ENCODE measurements at places on chromosomes 16 and 17.
A peak's percentile ranks its signal among the peaks of the same experiment; 100 is the strongest.

DNA sequence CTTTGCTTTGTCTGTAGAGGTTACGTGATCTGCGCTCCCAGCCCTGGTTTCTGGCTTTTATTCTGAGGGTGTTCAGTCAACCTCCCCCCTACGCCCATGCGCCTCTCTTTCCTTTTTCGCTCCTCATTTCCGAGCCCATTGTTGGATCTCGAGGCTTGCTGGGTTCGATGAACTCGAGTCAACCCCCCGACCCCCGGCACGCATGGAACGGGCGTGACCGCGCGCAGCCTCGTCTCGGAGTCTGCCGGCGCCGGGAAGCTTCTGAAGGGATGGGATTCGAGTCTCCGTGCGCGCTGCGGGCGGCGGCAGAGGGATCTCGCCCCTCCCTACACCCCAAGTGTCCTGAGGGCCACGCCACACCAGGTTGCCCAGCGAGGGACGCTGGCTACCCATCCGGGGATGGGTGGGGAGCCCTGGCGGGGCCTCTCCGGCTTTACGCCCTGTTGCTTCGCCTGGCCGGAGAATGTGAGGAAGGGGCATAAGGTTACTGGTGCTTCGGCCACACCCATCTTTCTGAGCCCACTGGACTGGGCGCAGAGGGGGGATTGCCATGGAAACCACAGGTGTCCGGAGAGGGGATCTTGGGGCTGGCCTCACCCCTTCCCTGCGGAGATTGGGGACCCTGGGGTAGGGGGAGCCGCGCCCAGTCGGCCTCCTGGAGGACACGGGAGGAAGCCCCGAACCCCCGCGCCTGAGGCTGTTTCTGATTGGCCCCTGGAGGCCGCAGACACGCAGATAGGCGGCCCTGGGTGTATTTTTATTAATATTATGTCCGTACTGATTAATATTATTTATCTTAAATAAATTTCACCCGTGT is 1.8 kb downstream of the MAPT start:
- DNase-seq, result no peak

GRCh38 chr17:38693700-38694329 is 11.3 kb upstream of the MLLT6 start:
- peak; percentile 48 for DNase-seq

- no peak for DNase-seq
Measured at GRCh38 chr17:8031261-8031661, 7.6 kb upstream of the ALOX15B start.

- no peak for DNase-seq
Measured at GRCh38 chr17:34527908-34528470, 51.4 kb upstream of the TMEM132E start.

GRCh38 chr16:13994239-13995106 is 74.5 kb downstream of the ERCC4 start:
- DNase-seq, result no peak

GRCh38 chr16:4618645-4619418 is 4.1 kb upstream of the UBALD1 start:
- DNase-seq, result no peak

GRCh38 chr17:49465331-49465903 is 29.7 kb upstream of the NGFR start:
- no peak for DNase-seq

DNA sequence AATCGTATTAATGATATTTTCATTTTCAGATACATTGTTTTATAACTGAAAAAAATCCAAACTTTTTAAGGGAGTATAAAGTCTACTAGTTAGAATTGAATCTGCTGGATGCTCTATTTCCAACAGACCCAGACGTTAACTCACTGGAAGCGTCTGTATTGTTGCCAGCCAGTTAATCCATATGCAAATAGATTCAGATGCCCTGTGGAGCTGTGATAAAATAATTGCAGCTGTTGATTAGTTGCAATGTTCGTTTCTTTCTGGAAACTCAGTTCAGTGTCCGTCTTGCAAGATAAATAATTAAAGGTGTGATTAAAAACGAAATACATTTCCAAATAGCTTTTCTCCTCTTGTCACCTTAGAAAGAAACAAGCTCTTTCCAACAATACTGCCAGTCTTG is 5.1 kb upstream of the GNA13 start:
- no peak for DNase-seq

DNA sequence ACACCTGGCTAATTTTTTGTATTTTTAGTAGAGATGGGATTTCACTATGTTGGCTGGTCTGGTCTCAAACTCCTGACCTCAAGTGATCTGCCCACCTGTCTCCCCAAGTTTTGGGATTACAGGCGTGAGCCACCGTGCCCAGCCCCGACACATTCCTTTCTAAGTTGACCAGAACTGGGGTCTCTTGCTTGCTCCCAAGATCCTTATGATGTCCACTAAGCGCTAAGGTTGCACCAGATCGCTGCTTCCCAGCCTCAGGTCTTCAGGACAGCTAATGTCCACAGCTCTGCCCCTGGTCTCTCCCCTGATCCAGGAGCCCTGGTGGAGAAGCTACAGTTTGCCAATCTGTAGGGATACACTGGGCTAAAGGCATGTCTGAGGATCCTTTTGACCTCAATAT is 29.5 kb downstream of the NSMCE1 start:
- DNase-seq, result no peak

GRCh38 chr17:66580184-66580955 is 254.5 kb upstream of the CACNG5 start:
- peak; percentile 87 for DNase-seq
